ENCODE measurements at places on chromosomes 16 and 17.

DNA sequence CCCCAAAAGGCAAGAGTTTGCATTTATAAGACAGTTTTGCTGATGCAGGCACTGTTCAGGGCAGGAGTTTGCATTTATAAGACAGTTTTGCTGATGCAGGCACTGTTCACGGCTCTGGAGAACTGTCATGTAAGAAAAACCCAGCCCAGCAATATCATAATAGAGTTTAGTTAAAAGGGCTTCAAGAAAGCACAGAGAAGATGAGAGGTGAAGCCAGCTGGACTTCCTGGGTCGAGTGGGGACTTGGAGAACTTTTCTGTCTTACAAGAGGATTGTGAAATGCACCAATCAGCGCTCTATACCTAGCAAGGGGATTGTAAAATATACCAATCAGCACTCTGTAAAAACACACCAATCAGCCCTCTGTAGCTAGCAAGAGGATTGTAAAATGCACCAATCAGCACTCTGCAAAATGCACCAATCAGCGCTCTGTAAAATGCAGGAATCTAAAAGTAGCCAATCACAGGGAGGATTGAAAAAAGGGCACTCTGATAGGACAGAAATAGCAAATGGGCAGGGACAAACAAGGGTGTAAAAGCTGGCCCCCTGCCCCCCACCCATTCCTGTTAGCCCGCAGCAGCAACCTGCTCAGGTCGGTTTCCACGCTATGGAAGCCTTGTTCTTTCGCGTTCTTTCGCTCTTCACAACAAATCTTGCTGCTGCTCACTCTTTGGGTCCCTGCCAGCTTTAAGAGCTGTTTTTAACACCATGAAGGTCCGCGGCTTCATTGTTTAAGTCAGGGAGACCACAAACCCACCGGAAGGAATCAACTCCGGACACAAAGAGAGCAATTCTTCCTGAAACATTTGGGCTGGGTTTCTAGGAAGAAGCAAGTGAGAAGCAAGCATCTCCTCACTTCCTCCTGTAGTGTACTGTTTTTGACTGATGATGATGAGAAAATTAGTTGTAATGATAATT is 1.8 kb upstream of the CBX1 start:
- DNase-seq: no peak

DNA sequence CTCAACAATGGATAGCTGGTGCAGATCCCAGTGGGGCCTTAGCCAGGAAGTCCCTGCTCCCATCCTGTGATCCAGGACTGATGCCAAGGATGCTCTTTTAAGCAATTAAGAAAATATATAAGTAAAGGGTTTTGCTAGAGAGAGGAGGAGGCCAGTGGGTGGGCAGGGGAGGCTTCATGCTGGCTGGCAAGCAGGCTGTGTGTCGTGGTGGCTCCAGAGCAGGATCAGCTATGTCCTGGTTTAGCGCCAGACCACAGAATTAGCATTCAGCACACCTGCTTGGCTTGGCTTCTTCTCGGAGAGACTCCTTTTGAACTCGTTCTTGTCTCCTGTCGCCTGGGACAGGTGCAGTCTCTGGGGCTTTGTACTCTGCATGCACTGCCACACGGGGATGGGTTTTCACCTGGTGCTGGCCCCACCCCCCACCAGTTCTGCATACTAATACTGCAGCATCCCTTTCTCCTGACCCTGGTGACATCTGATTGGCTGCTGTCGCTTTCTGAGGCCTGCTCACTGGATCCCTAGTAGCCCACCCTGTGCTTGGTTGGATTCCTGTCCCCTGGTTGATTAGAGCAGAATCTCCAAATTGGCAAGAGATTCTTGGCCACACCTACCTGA is 66.1 kb downstream of the PLD6 start:
- no peak for DNase-seq

GRCh38 chr16:25108054-25108453 is 3.5 kb upstream of the LCMT1 start:
- no peak for DNase-seq

DNA sequence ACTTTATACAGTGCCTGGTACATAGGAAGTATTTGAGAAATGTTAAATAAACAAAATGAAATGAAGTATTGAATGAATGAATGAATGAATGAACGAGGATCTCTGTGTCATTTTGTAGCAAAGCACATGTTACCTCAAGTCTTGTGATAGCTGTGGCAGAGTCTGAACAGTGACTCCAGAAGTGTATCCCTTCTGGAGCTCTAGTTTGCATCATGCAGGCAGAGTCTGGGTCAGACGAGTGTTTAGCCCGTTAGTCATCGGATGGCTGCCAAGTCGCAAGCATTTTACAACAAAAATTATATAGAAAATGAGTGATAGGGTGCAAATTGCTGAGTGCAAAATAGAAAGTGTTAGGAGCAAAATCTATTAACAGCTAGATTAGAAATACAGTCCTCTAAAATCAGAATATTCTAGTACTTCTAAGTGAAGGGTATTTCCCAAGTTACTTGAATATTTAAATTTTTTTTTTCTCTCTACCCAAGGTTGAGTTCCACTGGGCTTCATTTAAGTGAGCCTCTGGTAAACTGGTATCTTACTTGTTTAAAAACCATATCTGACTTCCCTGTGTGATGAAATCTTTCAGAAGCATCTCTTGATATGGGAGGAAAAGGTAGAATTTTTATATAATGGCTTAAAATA is 113.3 kb downstream of the FTO start:
- DNase-seq: no peak

- no peak for DNase-seq
These were observed 74.4 kb downstream of the PCTP start for GRCh38 chr17:55825213-55825612.

GRCh38 chr16:1005286-1005685 is 23.7 kb downstream of the SOX8 start:
- no peak for DNase-seq

DNA sequence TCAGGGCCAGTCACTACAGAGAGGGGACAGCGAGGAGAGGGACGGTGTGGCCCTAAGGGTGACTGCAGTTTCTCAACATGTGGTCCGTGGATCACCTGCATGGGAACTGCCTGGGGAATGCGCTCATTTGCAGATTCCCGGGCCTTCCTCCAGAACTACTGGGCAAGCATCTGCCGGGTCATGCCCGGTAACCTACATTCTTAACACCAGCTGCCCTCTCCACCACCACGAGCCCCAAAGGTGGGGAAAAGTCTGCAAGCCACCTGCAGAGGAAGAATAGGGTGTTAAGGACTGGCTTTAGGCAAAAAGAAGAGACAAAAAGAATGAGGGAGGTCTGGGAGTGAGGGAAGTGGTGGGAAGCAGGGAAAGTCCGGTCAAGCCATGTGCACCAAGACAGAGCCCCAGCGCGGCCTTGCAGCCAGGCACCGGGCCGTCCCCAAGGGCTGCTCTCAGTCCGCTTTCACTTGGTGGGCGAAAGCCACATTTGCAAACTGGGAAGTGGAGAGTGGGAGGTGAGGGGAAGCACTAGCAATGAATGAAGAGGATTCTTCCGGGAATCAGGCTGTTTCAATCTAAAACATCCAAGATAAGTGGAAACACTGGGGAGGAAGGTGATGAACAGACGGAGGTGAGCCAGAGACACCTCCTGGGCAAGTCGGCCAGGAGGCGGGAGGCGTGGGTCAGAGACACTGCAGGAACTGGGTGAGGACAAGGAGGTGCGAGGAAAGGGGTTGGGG is 70.3 kb downstream of the N4BP1 start:
- DNase-seq: no peak

GRCh38 chr16:680625-680945 is 375 bp downstream of the STUB1 start:
- no peak for DNase-seq

GRCh38 chr16:52451971-52452421 is 94.9 kb downstream of the TOX3 start:
- no peak for DNase-seq

All from lower leg skin (tissue), 4 donors.